ENCODE measurements at places on chromosomes 7 and 10. TPM values are rescaled to one million over a fixed set of nuclear protein-coding genes. Genes with fewer than 3 reads are reported as not detected.

- DNase-seq: no peak
Observed at GRCh38 chr10:1661416-1661815, 75.9 kb downstream of the ADARB2 start.

DNA sequence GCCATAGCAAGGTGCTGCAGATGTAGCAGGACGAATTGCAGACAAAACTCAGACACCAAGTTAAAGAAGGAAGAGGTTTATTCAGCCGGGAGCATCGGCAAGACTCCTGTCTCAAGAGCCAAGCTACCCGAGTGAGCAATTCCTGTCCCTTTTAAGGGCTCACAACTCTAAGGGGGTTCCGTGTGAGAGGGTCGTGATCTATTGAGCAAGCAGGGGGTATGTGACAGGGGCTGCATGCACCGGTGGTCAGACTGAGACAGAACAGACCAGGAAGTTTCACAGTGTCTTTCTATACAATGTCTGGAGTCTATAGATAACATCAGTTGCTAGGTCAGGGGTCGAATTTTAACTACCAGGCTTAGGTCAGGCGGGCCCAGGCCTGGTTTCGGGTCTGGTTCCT lies 222.0 kb upstream of the C7orf33 start:
- DNase-seq: no peak

Gene FAM25A
- not detected for total RNA-seq

- DNase-seq: no peak
Observed at GRCh38 chr7:154836021-154836448, 166.9 kb downstream of the PAXIP1 start.

DNA sequence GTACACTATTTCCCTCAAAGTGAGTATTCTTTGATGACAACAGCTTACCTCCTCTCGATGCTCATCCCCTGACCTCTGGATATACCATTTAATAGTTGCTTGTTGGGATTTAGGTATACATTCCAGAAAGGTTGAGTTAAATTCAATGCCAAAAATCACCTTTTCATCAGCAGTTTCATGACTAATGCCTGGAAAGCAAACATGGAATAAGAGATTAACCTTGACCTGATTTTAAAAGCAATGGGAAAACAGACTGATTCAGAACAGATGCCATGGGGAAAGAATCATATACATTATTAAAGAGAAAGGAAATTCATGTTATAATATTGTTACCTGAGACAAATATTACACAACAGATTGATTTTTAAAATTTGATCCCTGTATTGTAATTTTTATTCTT lies 180.1 kb downstream of the SEMA3D start:
- DNase-seq: no peak

- DNase-seq: no peak
Observed at GRCh38 chr10:103691267-103691666, 164.1 kb downstream of the SH3PXD2A start.

Gene AKR1E2
- total RNA-seq: 3.1 TPM

GRCh38 chr10:116868722-116869121 lies 19.4 kb downstream of the ENO4 start:
- no peak for DNase-seq

Gene PIK3AP1
- total RNA-seq: 11.5 TPM

GRCh38 chr10:33331379-33331694 lies 3.1 kb downstream of the NRP1 start:
- no peak for DNase-seq

Gene SLC18A3
- total RNA-seq: not detected

DNA sequence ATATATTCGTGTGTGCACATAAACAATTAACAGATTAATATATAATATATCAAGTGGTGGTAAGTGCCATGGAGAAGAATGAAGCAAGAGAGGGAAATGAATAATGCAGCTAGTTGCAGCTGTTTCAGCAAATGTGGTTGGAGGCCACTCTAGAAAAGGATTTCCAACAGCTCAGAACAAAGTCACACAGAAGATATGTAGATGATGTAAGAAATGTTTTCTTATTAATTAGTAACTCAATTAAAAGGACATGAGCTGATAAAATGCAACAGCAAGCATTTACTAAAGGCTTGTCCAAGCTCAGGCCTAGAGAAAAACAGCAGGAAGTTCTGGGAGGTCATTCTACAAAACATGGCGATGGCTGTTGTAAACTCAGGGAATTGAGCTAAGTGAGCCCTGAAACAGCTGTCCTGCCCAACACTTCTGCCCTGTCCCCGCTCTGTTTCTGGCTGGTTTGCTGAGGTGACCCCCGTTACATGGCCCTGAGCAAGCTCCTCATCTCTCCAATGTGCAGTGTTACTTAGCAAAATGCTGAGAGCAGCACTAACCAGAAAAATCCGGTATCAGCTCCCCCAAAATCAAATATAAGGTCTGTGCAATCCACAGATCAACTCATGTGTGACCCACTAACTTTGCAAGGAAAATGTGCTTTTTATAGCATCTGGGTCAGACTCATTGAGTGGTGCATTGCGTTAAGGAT lies 23.4 kb upstream of the C10orf67 start:
- DNase-seq: no peak

Gene POM121
- total RNA-seq: 67.1 TPM

Gene ENO4
- total RNA-seq: not detected

Gene LIPJ
- not detected for total RNA-seq

DNA sequence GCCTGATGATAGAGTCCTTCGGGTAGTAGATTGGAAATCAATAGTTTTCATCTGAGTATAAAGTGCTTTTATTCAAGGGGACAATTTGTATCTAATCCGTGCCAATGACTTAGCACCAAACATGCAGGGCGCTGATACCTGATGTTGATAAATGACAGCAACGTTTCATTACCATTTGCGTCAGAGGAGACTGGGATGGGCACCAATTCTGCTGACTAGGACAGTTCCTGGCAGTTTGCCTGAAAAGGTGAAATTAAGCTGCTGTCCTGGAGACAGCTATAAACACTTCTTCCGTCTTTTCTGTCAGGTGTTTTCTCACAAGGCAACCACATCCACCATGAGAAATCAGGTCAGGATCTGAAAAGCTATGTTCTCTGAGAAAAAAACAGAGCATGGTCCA lies 1136.4 kb downstream of the TYW1 start:
- DNase-seq: no peak

GRCh38 chr7:158924956-158925355 lies 68.6 kb downstream of the DYNC2I1 start:
- no peak for DNase-seq

All from activated CD8-positive, alpha-beta memory T cell treated with anti-CD3 and anti-CD28 coated beads, Interleukin-2, amount 10 ng/mL, durations not matched to agents 7 days and 5 days (primary cell).